ENCODE measurements at places on chromosomes 3 and 15. TPM values are rescaled to one million over a fixed set of nuclear protein-coding genes. Genes with fewer than 3 reads are reported as not detected.

Gene LSAMP
- not detected for total RNA-seq

Gene CAMKV
- not detected for total RNA-seq

Gene GRM2
- 1.1 TPM for total RNA-seq

Gene GOLGA8J
- not detected for total RNA-seq

- DNase-seq, result no peak
Observed at GRCh38 chr3:80018375-80018774, 250.6 kb upstream of the ROBO1 start.

DNA sequence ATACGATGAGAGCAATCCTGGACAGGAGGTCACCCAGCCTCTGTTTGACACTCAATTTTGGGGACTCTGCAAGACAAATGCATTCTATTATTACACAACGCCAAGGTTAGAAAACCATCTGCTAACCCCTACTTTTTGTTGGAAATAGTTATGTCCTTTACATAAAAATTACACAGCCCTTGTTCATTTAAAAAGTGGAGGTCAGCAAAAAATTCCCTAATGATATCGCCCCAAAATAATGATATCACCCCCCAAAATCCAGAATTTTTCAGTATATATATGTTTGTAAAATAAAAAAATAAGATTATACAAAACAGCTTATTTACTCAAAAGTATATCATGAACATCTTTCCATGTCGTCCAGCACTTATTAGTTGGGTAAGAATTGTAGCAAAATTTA is 11.4 kb downstream of the ROPN1 start:
- DNase-seq, result no peak

DNA sequence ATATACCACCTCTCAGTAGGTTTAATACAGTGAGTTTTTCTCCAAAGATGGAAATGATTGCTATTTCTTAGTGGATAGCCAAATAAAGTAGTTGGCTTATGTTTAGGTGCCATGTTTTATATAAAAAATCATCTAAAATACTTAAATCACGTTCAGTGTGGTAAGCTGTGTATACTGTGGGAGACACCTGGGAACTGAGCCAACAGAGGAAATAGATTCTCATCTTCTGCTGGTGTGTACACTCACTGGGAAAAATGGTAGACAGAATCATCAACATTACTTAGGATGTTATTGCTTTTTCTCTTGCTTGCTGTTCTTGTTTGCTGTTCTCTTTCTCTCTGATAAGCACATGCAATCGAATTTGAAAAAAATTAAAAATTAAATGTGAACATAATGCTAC is 112.6 kb upstream of the MB21D2 start:
- no peak for DNase-seq

DNA sequence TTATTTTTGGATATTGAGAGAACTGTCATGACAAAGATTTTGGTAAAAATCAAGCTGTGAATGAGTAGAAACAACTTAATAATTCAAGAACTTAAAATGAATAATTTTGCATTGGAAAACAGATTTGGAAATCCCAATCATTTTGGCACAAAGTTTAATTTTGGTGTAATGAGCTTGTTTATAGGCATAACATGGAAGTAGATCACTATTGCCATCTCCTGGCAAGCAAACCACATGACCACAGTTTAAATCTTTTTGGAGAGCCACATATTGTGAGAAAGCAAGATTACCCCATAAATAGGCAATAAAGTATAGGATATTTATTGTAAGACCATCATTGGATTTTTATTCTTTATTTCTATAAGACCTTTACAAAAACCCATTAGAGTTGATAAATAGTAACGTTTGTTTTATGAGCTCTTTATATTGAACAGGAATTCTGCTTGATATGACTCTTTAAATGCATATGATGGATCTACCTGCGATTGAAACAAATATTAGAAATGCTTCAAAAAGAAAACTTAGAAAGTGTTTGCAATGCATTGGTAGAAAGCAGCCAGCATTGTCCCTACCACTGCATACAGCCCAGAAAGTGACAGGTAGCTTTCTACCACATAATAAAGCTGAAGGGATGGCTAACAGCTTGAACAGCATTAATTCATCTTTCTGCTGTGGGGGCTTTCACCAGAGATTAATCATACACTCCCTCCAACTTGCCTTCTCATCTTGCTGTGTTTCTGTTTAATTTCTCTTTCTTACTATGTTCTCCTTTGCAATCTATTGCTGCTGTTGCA is 766.8 kb downstream of the TBL1XR1 start:
- DNase-seq, result no peak

DNA sequence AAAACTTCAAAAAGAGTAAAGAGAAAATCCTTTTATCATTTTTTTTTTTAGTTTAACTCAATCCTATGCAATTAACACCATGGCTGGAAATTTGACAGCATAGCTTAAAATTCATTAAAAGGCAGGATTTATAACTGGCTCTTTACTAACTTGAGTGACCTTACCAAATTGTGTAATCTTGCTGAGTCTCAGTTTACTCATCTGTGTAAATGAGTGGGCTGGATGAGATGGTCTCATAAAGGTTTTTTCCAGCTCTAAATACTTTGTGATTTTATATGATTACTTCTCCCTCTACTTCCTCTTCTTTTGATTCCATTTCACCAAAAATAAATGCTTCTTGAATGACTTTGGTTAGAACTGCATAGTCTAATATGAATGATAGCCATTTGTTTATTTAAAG is 234.9 kb upstream of the SATB1 start:
- DNase-seq, result no peak

GRCh38 chr3:171691485-171691884 is 118.8 kb downstream of the PLD1 start:
- DNase-seq, result no peak

GRCh38 chr15:66007663-66008262 is 138.5 kb downstream of the RAB11A start:
- DNase-seq, result no peak

DNA sequence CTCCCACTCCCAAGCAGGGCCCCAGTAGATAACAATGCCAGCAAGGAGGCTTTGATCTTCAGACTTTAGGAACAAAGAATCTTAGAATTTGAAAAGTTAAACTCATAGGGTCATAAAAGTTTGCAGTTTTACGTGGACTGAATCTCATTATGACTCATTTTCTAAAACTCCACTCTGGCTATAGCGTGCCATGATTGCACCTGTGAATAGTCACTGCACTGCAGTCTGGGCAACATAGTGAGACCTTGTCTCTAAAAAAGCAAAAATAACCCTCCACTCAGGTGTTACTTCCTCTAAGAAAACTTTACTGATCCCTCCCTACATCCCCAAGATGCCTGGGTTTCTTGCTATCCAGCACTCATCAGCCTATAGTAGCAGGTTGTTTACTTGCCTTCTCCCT is 104.5 kb downstream of the IL20RB start:
- DNase-seq, result no peak

- DNase-seq, result no peak
Observed at GRCh38 chr15:101126618-101127505, 125.0 kb downstream of the CHSY1 start.

DNA sequence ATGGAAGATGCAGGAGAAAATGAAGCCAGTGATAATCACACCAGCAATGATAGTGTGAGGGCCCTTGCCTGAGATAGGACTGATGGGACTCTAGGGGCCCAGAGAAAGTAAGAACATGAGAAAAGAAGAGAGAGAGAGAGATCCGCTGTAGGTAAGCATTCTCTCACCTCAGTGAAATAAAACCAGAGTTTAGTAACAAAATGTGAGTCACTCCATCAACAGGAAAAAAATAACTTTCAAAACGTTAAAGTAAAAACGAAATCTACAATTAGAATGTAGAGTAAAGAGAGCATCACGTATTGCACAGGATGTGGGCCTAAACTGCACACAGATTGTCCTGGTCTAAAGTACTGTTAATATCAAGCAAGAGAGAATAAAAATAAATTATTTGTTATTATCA is 6.8 kb upstream of the PRSS50 start:
- DNase-seq, result no peak

- no peak for DNase-seq
Observed at GRCh38 chr3:30140356-30141075, 465.9 kb upstream of the TGFBR2 start.
